ENCODE measurements at places on chromosomes 1 and 21. TPM values are rescaled to one million over a fixed set of nuclear protein-coding genes. Genes with fewer than 3 reads are reported as not detected.

DNA sequence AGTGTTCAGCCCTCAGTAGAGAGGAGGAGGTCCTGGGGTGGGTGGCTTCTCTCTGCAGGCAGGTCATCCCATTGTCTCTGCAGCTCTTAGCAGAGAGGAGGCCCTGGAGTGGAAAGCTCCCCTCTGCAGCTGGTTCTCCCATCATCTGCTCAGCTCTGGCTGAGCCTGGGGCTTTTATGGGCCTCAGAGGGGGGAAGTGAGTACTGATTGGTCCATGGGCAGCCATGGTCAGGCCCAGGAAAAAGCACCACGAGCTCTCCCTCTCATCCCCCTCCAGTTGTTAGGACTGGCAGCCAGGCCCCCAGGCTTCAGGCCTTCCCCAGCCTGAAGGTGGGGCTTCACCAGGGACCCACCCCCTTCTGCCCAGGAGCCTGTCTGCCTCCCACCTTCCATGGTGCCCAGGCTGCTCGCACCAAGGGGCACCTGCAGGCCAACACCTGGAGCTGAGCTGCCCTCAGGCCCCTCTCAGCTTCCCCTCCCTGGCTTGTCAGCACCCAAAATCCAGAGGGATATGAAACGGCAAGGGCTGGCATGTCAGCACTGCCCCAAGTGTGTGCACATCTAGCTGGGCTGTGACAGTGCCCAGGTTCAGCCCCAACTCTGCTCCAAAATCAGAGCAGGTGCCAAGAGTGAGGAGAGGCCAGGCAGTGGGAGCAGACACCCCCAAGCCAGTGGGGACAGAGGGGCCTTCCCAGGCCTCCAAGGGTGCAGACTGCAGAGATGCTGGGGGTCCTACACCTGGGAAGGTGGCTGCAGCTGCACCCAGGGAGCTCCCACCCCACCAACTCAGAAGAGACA, 449.0 kb downstream of the MATN1 start:
- no peak for DNase-seq

GRCh38 chr1:11748294-11749202, 12.6 kb downstream of the AGTRAP start:
- DNase-seq = no peak

- no peak for DNase-seq
Measured at GRCh38 chr1:27609618-27610240, 5.8 kb upstream of the AHDC1 start.

- peak; percentile 43 for DNase-seq
Measured at GRCh38 chr1:27527223-27527889, 37.4 kb upstream of the WASF2 start.

DNA sequence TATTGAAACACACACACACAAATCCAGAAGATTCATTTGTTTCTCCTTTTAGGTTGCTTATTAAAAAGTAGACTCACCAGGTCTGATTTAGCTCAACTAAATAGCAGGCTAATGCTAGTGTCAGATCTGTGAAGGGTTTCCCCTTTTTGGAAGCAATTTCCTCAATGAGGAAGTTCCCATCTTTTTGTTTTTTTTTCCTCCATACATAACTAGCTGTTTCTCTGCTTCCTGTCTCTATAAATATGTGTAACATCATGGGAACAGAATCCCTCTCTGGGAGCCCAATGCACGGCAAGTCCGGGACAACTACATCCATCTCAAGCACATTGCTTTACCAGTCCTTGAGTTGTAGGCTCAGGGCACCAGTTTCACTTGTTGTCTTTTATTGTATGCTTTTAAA, 1421.1 kb downstream of the PLA2G4A start:
- no peak for DNase-seq

- no peak for DNase-seq
Measured at GRCh38 chr1:107943694-107944093, 21.3 kb downstream of the VAV3 start.

- DNase-seq = no peak
Measured at GRCh38 chr21:25313829-25314228, 293.5 kb downstream of the MRPL39 start.

GRCh38 chr1:63773496-63773814, 362 bp upstream of the ROR1 start:
- DNase-seq = no peak

DNA sequence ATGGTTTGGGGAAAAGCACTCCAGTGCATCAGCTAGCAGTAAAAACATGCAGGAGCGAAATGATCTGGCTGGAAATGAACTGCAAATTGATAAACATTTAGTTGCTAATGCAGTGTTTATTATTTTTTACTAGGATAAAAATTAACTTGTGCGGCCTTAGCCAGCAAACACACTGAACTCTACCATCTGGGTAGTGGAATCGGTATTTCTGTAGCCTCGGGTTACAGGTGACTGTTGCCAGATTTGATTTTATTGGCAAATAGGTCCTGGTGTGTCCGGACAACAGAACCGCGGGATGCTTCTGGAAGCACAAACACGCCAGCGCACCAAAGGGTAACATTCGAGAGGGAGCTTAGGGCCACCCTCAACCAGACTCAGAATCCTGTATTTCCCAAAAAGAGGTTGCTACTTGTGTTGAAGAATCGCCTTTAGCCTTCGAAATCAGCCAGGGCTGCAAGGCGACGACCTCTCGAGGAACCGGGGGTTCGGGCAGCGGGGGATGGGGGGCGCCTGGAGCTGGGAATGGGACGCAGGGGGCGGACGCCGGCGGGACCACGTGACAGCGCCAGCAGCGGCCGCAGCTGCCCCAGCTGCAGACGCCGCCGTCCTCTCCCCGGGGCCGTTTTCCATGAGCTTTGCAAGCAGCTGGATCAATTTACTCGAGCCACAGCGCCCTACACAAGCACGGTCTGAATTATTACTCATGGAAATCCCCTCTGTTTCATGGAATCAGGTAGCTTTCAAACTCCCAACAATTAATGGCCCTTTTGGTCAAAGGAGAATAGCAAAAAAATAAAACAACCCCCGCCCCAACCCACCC, 158.8 kb downstream of the TOMM20 start:
- peak; percentile 19 for DNase-seq

- peak; percentile 83 for DNase-seq
Measured at GRCh38 chr21:45554477-45555175, 12.4 kb upstream of the SLC19A1 start.

DNA sequence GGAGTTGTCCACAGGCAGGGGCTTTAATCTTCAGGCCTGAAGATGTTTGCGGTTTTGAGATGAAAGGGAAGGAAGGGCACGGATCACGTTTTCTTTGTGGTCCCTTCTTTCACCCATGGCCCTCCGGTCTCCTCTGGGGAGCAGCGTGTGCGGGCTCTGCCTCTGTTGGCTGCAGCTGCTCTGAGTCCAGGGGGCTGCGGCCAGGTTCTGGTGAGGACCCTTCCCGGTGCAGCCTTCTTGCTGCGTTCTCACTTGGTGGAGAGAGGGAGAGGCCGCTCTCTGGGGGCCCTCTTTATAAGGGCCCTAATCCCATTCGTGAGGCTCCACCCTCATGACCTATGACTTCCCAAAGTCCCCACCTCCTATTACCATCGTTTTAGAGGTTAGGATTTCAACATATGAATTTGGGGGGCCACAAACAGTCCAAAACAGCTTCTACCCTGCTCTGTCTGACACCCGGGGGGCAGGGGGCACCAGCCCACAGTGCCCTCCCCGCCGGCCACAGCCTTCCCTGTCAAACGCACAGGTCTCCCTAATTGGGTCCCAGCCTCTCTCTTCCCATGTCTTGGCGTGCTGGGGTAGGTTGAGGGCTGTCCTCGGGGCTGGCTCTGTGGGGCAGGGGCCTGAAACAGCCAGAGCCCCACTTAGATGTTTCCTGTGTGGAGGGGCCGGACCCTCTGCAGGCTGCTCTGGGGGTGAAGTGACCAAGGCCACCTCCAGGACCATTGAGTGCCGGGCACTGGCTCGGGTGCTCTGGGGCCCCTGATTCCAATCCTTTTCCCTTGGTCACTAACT, 100.1 kb upstream of the C1orf174 start:
- DNase-seq = no peak

DNA sequence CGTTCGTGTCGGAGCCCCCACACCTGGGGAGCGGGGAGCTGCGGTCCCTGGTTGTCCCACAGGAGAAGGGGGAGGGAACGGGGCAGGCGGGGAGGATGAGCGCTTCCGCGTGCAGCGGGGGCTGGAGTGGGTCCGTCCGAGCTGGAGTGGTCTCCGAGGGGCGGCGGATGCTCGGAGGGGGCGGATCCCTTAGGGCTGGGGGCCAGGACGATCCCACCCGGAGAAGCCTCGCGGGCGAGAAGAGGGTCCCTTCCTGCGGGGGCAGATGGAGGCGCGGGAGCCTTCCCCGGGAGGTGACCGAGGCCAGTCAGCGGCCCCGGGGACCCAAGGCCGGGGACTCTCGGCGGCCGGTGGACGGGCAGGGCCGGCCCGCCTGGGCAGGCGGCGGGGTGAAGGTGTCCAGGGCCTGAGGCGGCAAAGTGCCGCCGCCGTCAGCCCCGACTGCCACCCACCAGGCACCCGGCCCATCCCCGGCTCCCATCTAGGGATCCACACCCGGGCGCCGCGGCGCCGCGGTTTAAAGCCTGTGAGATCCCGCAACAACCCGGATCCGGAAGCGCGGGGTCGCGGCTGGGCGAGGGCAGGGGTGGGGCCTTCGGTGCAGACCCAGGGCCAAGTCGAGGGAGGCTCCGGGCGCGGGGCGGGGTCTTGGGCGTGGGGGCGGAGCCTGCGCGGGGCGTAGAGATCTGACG, 5.3 kb upstream of the CCDC27 start:
- peak; percentile 96 for DNase-seq

GRCh38 chr1:43558346-43558841, 27.7 kb downstream of the PTPRF start:
- DNase-seq = no peak

DNA sequence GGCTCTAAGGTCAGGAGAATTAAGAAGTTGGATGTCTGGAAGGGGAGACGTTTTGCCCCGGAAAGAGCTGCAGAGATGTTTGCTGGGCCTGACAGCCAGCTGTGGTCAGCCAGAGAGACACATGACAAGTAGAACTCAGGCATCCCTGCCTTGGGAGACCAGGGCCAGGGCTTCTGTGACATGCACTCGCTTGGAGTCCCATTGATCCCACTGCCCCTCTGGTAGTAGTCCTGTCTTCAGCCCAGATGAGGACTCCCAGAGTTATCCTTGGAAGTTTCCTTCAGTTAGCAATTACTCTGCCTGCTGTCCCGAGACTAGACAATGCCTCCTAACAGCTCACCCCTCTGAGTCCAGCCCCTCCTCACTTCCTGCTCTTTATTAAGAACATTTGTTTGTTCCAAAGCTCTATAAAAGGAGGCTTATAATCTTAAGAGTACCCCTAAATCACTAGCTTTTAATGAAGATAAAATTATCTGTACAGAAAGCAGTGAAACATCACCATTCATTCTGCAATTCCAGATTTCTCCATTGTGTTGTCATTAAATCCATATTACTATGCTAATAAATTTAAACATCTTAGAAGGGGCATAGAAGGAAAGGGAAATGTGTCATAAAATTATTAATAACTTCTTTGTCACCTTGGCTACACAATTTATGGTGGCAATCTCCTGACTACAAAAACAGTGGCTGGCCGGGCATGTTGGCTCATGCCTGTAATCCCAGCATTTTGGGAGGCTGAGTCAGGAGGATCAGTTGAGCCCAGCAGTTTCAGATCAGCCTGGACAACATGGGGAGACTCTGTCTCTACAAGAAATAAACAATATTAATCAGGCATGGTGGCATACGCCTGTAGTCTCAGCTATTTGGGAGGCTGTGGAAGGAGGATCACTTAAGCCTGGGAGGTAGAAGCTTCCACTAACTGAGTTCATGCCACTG, 94.2 kb downstream of the KCNK1 start:
- no peak for DNase-seq

DNA sequence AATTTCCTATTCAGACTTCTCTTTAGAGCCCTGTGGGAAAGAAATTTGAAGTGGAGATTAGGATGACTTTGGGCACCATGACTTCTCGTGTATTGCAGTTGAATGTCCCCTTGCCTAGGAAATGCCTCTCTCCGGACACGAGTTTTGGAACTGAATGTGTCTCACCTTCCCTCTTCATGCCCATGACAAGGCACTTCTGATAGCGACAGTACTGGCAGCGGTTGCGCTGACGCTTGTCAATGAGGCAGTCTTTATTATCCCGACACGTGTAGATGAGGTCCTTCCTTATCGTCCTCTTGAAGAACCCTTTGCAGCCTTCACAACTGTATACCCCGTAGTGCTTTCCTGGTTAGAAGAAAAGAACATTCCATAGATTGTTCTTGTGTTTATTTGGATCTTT, 28.1 kb downstream of the RXRG start:
- no peak for DNase-seq

GRCh38 chr1:219784660-219785381, 143.5 kb downstream of the SLC30A10 start:
- DNase-seq = no peak

DNA sequence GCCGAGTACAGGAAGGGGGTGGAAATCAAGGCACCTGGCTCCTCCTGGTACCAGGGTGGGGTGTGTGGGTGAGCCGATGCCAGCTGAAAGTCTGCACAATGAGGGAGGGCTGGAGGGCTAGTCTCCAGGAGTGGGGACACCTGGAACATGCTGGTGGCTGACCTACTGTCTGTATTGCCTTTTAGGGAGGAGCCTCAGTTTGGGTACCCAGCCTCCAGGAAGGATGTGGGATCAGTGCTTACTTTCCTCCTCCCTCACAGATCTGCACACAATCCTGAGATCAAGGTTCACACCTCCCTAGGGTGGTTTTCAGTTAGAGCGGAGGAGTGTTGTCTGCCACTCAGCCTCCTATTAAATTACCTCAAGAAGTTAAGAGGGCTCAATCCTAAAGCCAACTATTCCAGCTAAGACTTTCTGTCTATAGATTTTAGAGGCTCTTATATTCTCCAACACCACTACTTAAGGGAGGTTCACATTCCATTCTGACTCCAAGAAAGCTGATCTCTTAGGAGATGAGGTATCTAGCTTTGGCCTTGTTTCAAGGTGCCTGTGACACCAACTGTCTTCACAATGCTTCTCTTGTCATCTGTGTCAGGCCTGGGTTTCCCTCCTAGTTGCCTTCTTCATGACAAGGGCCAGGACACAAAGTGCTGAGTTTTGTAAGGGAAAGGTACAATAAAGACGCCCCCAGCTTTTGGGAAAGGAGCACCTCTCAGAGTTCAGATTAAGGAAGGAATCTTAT, 15.7 kb downstream of the SSR2 start:
- DNase-seq = no peak

- peak; percentile 53 for DNase-seq
Measured at GRCh38 chr21:36210779-36211659, 54.4 kb downstream of the DOP1B start.

DNA sequence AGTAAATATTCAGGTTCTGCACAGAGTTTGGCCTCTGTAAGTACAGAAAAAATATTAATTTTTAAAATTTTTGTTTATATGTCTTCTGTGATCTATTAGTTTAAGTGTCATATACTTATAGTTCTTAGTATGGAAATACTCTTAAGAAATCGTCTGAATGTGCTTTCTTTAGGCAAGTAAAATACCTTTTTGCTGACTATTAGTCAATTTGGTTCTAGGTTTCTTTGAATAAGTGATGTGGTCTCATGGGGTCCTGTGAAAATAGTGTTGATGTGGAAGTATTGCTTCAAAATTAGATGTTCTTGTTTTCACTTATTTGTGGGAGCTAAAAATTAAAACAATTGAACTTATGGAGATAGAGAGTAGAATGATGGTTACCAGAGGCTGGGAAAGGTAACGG, 23.9 kb downstream of the MIGA1 start:
- DNase-seq = no peak

Gene FAM177B
- total RNA-seq = 0.18 TPM

Gene OR2L3
- total RNA-seq = 1.9 TPM

Gene CLEC20A
- total RNA-seq = not detected

Gene GNAT2
- not detected for total RNA-seq

Gene FAM151A
- total RNA-seq = not detected

Gene OR2T33
- 0.64 TPM for total RNA-seq

Gene TPTE
- not detected for total RNA-seq

Gene RNU1-2
- 40,842 TPM for total RNA-seq

Gene NTMT2
- total RNA-seq = not detected

Gene C1orf141
- total RNA-seq = not detected

Data from cerebellum (tissue), 4 donors.